Central memory CD4-positive, alpha-beta T cell (primary cell): ENCODE measurements at places on chromosomes 5 and 9.

- no peak for DNase-seq
Observed at GRCh38 chr5:88824141-88824540, 58.8 kb downstream of the MEF2C start.

DNA sequence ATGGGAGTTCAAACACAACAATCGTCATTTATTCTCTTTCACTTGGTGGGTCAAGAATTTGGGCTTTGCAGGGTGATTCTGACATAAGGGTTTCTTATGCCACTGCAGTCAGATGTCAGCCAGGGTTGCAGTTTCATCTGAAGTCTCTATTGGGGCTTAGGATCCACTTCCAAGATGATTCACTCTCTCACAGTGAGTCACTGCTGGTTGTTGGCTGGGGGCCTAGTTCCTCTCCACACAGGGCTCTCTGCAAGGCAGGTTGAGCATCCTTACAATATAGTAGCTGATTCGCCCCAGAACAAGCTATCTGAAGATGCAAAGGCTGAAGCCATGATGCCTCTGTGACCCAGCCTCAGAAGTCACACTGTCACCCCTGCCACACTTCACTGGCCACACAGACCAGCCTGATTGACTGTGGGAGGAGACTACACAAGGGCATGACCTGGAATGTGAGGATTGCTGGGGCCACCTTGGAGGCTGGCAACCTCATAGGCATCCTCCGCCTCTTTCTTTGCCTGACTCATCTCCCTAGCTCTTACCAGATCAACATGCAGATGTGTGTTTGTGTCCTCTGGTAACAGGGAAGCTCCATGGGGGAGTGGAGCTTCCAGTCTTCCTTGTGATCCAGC, 4.5 kb upstream of the CARD19 start:
- no peak for DNase-seq

DNA sequence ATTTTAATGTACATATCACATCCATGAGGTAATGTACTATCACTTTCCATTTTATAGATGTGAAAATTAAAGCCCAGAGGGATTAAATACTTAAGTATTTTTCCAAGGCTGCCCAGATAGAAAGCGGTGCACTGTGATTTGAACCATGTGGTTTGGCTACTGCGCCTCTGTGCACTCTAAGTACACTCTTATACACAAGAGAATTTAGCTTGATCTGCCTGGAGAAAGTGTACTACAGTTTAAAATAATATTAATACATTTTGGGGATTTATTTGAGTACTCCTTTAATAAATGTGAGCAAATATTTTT, 360.4 kb upstream of the ACTBL2 start:
- DNase-seq = no peak

GRCh38 chr5:6135977-6136376, 242.4 kb downstream of the MED10 start:
- DNase-seq = no peak

- DNase-seq = no peak
Observed at GRCh38 chr9:77024776-77025545, 5.5 kb downstream of the FOXB2 start.

GRCh38 chr9:110602281-110602680, 22.7 kb upstream of the SVEP1 start:
- no peak for DNase-seq

- DNase-seq = no peak
Observed at GRCh38 chr9:8871796-8872445, 1072.3 kb upstream of the DMAC1 start.

DNA sequence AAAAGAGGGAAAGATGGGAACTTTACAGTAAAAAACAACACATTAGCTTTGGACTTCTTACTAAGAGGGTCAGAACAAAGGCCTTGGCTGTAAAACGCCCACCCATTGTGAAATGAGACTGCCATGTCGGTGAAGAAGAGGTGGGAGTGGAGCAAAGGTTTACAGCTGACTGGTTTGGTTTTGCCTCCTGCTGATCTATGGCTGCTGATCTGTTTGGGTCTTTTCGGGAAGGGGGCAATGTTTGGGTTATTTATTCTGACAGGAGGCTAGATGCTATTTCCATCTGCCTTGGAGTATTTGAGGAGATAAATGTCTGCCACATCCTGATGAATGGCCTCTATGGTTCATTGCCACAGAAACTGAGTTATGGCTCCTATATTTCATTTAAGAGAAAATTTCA, 408.7 kb downstream of the TLE4 start:
- no peak for DNase-seq

DNA sequence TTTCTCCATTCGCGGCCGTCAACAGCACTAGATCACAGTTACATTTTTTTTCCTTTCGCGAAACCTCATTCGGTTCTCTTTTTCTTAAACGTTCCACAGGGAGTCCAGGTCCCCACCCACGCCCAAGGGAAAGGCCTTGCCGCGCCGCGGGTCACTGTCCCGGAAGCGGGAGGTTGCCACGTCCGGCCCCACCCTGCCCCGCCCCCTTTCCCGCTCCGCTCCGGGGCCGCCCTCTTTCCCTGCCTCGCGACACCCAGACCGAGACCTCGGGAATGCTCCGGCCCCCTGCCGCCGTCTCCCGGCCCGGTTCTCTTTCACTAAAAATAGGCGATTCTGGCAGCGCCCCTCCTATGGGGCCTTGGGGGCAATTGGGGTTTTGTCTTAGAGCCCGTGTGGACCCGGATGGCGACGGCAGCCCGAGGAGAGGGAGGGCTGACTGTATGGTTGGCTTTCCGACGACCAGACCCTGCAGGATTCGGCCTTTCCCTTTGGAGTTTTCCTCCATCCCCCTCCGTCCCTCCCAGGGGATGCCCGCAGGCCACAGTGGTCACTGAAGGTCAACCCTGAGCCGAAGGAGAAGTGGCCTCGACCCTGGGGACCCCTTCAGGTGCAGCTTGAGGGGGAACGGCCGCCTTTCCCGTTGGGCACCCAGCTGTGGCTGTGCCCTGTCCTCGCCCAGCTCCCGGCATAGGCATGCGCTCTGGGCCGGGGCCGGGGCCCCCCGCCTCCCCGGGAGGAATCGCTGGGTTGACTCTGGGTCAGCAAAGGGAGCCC, 2.8 kb upstream of the RACK1 start:
- DNase-seq = peak; percentile 61

DNA sequence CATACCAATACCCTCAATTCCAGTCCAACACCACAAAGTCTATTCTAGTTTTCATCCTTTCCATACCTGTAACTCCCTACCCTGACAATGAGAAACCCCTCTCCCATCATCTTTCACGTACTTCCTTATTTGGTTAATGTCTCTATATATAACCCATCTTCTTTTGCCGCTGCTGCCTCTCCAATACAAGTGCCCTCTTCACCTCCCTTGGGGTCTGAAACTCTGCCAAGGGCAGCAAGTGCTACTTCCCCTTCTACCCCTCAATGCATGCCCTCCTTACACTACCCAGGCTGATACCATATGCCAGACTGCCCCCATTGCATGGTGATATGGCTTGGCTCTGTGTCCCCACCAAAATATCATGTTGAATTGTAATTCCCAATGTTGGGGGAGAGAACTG, 24.4 kb upstream of the SMIM15 start:
- no peak for DNase-seq

DNA sequence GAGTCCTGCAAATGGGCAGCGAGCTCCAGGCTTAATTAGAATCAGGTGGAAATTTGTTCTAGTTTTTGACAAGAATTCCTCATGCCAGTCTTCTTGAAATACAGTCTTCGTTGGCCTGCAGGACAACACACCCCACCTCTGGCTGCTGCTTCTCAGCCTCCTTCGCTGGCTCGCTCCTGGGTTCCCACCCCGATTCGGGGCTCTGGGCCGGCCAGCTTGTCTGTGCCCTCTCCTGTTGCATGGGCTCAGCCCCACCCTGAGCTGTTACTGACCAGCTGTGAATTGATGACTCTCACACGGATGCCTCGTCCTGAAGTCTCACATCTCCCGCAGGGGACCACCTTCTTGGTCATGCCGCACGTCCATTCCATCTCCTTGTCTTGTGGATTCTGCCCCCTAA, 21.0 kb downstream of the PSD2 start:
- DNase-seq = no peak

DNA sequence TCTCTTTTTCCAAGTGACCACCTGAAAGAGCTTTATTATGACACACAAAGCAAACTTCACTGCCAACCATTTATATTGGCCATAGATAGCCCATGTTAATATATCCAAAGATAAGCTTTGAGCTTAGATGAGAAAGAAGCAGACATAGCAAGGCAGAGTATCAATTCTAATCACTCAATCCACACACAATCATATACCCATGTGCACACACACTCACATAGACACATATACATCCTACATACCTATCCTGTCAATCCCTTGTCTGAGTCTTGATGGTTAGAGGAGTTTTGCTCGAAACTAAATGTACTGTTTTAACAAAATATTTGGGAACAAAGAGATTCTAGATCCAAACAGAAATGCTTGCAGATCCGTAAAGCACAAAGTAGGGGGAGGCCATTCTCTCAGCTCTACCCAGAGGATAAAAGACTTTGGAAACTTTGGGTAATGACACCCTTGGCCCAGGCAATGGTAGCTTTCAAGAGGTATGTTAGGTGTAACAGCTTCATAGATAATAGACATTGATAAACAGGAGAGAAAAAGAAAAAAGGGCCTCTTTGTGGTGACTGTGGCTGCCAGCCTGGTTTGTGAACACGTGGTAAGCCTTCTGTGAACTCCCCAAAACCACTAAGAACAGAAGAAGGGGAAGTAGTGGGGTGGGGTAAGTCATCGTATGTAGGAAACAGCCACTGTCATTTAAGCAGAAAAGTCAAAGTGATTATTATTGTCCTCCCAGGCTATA, 121.6 kb downstream of the TLR4 start:
- peak; percentile 65 for DNase-seq

DNA sequence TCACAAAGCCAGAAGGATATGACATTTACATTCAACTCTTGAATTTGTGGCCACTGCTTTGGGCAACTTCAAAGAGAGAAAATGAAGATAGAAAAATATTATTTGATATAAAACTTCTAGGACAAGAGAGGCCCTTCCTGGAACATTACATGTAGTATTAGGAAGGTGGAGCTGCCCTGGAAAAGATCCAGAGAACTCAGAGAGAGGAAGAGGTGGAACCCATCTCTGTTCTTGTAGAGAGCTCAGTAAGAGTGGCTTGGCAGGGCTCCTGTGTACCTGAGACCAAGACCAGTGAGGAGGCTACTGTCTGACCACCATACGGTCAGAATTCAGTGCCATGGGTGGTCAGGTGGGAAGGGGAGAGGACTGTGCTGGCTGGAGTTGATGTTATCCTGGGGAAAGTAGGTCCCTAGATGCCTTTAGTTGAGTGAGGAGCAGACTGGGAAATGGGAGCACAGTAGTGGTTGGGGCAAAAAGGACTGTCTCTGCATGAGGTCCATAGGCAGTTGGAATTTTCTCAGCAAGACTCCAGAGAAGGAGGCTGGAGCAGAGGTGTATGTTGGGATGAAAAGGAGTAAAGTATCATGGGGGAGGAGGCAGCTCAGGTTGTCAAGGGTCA, 7.6 kb downstream of the TGFBI start:
- DNase-seq = no peak
